ENCODE measurements at places on chromosomes 12 and 14.

DNA sequence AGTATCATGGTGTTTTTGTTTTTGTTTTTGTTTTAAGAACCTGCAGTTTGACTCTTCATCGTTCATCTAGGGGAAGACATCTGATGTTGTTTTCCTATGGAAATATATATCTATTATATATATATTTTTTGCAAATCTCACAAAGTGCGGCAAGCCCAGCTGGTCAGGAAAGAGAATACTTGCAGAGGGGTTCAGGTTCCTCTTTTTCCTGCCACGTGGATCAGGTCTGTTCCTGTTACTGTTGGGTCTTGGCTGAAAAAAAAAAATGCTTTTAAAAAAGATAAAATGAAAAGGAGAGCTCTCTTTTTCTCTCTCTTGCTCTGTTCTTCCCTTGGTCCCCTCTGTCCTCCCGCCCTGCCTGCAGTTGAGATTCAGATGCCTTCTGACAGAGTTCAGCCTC, 179.4 kb upstream of the BCL2L14 start:
- no peak for DNase-seq

- no peak for DNase-seq
Measured at GRCh38 chr12:53383258-53383657, 3.3 kb downstream of the SP1 start.

DNA sequence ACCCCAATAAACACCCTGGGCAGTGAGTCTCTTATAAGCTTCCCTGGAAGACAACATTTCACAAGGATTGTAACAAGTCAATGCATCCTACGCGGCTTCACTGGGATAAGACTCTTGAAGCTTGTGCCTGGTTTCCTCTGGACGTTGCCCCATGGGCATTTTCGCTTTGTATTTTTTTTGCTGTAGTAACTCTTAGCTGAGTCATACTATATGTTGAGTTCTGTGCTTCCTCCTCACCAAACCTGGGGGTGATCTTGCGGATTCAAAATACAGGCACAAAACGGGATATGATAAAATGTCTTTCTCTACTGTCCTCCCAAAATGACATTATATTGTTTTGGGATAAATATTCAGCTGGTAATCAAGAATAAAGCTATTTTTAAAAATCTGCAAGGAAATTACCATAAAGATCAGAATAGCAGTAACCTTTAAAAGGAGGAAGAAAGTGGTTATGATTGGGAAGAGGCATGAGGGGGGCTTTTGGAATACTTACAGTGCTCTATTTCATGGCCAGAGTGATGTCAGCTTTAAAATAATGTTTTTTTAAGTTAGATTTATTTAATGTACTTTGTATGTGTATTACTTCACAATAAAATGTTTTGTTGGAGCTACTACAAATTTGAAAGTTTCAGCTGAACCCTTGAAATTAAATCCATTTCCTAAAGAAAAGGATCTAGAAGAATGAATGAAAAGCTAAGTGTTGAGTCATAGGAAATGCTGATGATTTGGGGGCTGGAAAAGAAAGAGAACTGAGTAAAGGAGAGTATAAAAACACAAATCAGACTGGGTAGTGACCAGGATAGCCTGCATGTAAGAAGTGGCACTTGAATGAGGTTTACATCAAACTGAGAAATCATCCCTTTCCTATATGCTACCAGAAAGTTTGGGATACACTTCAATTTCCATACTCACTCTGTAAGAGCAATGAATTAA, 14.7 kb downstream of the BTBD7 start:
- DNase-seq = no peak

DNA sequence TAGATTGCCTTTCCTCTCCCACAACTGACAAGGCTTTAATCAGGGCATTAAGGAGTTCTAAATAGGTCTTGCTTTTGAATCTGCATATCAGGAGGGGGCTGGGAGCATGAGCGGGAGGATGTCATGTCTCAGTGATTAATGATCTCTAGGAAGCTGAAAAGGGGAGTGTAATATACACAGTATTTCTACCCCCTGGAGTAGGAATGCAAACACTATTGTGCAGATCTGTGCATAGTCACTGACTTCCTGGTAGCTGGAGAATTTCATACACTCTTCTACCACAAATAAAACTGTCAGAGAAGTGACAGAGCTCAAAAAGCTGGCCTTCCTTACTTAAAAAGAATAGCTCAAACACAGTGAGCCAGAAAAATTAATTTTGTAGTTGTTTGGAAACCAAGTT, 65.8 kb downstream of the RIC8B start:
- DNase-seq = no peak

GRCh38 chr12:112967858-112968257, 10.5 kb upstream of the OAS2 start:
- no peak for DNase-seq

GRCh38 chr12:86484473-86484872, 228.3 kb upstream of the MGAT4C start:
- no peak for DNase-seq

- no peak for DNase-seq
Measured at GRCh38 chr12:61272441-61272840, 987.8 kb upstream of the USP15 start.

GRCh38 chr12:22653075-22653474, 28.1 kb downstream of the ETNK1 start:
- DNase-seq = no peak

GRCh38 chr14:64438181-64438841, 27.0 kb upstream of the AKAP5 start:
- no peak for DNase-seq

- DNase-seq = no peak
Measured at GRCh38 chr12:127678945-127679344, 588.0 kb upstream of the TMEM132C start.

DNA sequence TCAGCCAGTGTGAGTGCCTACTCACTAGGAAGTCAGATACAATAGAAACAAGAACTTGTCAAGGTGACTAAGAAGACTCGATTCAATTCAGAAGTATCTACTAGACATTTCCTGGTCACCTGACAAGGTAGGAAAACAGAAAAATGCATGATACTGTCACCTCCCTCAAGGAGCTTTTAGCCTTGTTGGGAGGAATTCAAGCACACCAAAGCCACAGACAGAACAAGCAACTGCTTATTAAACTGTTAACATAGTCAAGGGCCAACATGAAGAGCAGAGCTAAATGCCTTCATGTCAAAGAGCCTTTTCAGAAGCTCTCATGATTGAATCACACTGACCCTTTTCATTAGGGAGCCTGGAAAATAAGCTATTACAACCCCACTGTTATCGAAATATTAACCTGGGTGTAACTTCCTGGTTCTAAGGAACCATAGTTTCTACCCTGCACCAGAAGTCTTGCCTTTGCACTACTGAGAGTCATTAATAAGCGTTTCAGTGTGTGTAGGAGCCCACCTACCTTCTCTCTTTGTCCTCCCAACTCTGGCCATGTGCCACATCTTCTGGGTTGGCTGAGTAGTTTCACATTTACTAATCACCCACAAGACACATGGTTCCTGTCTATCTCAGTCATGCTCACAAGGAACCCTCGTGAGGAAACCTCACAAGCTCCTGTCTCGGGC, 31.0 kb upstream of the LGALS3 start:
- no peak for DNase-seq

DNA sequence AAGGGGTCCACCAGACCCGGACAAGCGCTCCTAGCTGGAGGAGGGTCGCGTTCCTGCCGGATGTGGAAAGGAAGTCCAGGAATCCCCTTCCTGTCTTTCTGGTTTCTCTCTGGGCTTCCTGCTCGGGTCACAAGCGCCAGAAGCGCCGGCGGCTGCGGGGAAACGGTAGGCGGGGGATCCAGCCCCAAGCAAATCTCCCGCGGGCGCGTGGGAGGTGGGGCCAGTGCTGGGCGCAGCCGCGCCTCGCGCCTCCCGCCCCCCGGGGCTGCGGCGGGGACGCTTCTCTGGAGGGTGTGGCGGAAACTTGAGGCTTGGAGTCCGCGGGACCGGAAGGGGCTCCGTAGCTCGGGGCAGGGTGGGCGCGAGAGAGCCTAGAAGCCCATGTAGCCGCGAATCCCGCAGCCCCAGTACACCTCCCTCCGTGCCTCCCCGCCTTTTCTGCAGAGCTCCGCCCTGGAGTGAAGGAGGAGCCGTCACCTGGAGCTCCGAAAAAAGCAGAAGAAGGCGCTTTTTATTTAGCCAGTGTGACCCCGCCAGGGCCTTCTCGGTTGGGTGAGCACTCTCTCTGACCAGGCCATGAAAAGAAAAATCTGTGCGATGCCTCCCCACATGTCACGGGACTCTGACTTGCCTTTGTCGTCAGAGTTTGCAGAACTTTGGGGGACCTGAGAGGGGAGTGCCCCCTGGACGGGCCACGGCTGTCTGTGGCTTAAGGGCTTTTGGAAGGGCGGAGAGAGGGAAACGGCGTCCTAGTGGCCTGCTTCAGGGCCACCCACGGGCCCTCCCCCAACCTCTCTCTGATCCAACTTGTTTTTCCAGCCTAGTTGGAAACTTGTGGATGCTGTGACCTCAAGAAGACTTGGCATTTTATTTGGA, 21.4 kb upstream of the CLEC2D start:
- peak; percentile 53 for DNase-seq

DNA sequence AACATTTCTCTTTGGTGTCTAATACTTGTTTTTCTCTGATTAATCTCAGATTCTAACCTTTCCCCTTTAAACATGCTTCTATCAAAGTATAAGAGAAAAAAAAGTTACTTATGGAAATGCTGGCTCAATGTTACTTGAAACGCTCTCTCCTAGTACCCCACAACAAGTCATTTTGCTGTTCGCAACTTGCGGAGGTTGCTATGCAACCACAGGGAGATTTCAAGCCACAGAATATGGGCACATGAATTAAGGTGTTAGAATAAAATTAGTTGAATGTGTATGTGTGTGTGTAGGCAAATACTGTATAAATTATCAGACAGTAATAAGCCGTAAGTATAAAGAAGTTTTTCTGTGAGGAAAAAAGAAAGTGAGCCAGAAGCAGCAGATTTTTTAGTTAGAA, 80.6 kb downstream of the CCDC59 start:
- peak; percentile 64 for DNase-seq

- DNase-seq = no peak
Measured at GRCh38 chr14:63524537-63525155, 18.5 kb downstream of the PPP2R5E start.

DNA sequence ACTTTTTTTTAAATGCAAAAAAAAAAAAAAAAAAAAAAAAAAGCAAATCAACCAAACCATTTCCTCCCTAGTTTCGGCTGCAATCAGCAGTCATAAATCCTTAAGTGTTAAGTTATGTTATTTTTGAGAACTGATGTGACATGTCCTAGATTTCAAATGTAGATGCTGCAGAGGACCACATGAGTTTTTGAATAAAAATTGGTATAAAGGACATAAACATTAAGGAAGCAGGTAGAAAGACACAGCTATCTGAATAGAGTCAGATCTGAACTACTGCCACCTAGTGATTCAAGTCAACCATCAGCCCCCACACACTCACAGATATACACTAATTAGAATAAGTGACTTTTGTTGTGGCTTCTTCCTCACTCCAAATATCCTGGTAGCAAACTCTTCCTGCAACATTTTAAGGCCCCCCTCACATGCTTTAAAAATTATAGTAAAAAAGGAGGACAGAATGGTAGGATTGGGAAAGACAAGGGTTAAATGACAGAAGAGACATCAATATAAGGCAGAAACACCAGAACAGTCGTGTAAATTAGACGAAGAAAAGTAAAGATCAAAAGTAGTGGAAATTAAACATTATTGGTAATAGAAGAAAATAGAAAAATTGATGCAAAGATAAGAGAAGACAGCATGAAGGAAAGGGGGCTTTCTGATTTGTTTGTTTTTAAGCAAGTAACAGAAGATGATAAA, 394.5 kb upstream of the ATP2B1 start:
- peak; percentile 50 for DNase-seq

- DNase-seq = no peak
Measured at GRCh38 chr12:120982659-120983058, 4.3 kb downstream of the HNF1A start.

- no peak for DNase-seq
Measured at GRCh38 chr14:85276979-85277228, 253.0 kb upstream of the FLRT2 start.

DNA sequence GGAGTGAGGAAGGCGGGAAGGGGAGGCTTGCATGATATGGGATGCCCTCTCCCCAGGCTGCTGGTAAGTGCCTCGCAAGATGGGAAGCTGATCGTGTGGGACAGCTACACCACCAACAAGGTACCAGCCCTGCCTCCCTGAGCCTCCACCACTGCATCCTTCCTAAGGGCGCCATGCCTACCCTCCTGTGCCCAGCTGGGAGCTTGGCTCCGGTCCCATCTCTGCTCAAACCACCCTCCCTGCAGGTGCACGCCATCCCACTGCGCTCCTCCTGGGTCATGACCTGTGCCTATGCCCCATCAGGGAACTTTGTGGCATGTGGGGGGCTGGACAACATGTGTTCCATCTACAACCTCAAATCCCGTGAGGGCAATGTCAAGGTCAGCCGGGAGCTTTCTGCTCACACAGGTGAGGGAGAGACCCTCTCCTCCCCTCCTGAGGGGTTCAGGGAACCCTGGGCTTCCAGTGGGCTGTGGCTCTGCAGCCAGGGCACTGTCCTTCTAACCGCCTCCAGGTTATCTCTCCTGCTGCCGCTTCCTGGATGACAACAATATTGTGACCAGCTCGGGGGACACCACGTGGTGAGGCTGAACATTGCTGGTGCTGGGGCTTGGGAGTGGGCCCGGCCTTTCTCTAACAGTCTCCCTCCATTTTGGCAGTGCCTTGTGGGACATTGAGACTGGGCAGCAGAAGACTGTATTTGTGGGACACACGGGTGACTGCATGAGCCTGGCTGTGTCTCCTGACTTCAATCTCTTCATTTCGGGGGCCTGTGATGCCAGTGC, 2.6 kb downstream of the GNB3 start:
- no peak for DNase-seq

GRCh38 chr12:127636882-127637281, 630.1 kb upstream of the TMEM132C start:
- DNase-seq = no peak

DNA sequence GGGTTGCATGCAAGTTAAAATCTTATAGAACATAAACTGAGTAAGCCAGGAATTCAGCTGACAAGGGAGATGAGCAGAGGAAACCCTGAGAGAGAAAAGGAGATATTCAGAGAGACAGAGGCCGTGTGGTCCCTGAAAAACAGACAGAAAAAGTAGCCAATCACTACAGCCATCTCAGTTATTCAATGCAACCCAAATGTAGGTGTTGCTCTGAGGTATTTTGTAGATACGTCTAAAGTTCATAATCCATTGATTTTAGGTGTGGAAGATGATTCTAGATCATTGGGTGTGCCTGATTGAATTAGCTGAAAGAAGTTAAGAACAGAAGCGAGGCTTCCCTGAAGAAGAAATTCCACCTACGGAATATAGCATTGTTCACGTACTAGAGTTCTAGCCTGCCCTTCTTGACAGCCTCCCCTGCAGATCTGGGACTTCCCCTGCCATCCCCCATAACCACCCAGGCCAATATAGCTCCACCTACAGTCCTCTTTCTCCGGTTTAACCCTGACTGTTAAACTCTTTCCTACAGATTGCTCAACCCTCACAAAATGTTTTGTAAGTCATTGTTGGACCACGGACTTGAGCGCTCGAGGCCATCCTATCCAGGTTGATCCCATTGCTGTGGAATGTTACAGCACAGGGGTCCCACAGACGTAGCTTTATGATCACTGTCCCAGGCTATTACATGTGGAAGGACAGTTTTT, 21.7 kb downstream of the AICDA start:
- no peak for DNase-seq

- no peak for DNase-seq
Measured at GRCh38 chr12:67937822-67938221, 51.4 kb upstream of the IFNG-AS1 start.
